Mesothelial cell of epicardium (in vitro differentiated cells): ENCODE measurements at places on chromosomes 12 and 14. TPM values are rescaled to one million over a fixed set of nuclear protein-coding genes. Genes with fewer than 3 reads are reported as not detected.

DNA sequence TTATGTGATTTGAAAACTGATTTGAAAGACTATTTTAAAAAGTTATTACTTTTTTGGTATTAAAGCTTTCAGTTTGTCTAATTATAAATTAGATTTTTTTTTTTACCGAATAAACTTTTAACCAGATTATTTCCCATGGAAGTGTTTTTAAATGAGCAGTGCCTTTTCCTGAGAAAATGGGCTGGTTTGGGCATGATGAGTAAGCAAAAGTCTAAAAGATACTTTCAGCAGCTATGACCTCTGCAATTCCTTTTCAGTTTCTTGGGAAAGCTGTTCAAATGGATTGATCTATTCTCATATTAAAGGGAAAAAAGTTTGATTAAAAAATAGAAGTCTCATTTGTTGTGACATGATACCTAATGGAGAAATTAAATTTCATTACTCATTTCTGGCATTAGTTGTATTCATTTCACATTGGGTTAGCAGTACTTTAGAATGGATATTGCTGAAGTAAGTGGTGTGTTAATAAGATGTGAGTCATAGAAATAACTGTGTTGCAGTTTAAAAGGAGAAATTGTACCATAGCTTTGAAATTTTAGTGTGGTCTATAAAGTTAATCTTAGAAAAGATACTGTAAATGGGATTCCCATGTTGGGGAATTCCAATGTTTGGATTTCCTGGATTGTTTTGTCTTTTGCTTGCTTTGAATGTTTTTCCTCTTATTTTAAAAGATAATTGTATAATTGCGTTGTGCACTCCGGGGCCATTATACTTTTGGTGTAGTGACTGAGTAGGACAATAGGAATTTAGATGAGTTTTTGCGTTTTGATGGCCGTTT, 21.0 kb downstream of the KTN1 start:
- peaks cover 30% of the 10 kb centered on the region for H3K36me3 ChIP-seq
- H3K27ac ChIP-seq = peak overlapping the region; percentile 32
- no peaks in the 10 kb centered on the region for H3K4me1 ChIP-seq
- H3K4me3 ChIP-seq = no peak overlapping the region

- no peaks in the 10 kb centered on the region for H3K36me3 ChIP-seq
- H3K27me3 ChIP-seq = no peaks in the 10 kb centered on the region
- no peak overlapping the region for H3K4me3 ChIP-seq
Measured at GRCh38 chr12:67534681-67535080, 113.9 kb upstream of the DYRK2 start.

DNA sequence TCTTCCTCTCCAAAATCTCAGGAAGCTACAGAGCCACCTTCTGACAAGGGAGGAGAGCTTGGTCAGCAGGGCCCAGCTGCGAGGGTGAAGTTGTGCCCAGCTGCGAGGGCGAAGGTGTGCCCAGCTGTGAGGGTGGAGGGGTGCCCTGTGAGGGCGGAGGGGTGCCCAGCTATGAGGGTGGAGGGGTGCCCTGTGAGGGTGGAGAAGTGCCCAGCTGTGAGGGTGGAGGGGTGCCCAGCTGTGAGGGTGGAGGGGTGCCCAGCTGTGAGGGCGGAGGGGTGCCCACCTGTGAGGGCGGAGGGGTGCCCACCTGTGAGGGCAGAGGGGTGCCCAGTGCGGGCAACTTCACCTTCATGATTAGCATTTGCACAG, 20.4 kb upstream of the TTC7B start:
- H3K27ac ChIP-seq = no peak overlapping the region
- peaks cover 3% of the 10 kb centered on the region for H3K4me1 ChIP-seq
- peaks cover 2% of the 10 kb centered on the region for H3K27me3 ChIP-seq
- H3K4me3 ChIP-seq = no peak overlapping the region
- no peak for DNase-seq

DNA sequence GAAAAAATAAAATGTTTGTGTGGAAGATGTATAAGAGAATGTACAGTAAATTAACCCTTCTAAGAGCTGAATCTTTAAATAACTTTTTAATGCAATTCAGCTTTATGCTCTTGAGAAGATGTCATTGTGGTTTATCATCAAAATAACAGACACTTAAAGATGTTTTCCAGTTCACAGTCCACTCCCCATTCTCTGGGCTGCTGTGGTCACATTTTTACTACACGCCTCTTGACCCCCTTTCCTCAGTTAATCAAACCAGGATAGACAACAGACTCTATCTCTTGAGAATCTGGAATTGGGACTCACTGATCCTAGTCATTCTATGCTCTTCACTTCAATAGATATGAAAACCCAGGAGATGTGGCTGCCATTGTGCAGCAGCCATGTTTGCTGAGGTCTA, 24.7 kb upstream of the OR6J1 start:
- H3K4me3 ChIP-seq = no peak overlapping the region
- H3K27ac ChIP-seq = no peak overlapping the region
- H3K27me3 ChIP-seq = peaks cover 9% of the 10 kb centered on the region
- DNase-seq = no peak

DNA sequence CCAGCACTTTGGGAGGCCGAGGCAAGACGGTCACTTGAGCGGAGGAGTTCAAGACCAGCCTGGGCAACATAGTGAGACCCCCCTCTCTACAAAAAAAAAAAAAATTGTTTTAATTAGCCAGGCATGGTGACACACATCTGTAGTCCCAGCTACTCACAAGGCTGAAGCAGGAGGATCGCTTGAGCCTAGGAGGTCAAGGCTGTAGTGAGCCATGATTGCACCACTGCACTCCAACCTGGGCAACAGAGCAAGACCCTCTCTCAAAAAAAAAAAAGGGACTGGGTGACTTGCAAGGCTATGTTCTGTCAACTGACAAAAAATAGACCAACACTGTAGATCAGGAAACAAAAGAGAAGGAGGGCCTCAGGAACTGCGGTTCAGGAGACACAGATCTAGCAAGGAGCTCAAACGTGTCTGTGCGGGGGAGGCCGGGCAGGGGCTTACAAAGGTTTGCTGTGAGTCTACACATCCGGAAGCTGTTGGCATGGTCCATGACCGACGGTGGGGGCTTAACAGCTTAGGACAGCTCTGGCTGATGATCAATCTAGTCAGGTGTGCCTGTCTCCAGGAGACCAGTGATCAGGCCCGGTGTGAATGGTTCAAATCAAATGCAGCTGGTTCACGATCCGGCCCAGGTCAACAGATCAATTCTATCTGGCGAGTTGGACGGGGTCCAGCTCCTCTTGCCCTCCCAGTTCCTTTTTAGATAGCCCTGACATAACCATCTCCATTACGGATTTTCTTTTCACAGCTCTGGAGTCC, 31.7 kb upstream of the INF2 start:
- H3K4me3 ChIP-seq = no peak overlapping the region
- H3K36me3 ChIP-seq = peaks cover 3% of the 10 kb centered on the region
- no peak for DNase-seq
- peaks cover 5% of the 10 kb centered on the region for H3K27me3 ChIP-seq
- H3K27ac ChIP-seq = no peak overlapping the region

Gene RHOJ
- total RNA-seq = 12.3 to 15.7 TPM (median 15.2 TPM) in 3 replicates

- no peak overlapping the region for H3K27ac ChIP-seq
- DNase-seq = no peak
- H3K4me1 ChIP-seq = no peaks in the 10 kb centered on the region
- no peaks in the 10 kb centered on the region for H3K36me3 ChIP-seq
- H3K27me3 ChIP-seq = peaks cover 7% of the 10 kb centered on the region
Measured at GRCh38 chr12:59182658-59183455, 262.6 kb upstream of the LRIG3 start.

Gene GDF11
- total RNA-seq = 17.0 to 18.7 TPM (median 18.1 TPM) in 3 replicates

- no peak overlapping the region for H3K4me3 ChIP-seq
- no peak for DNase-seq
- H3K27ac ChIP-seq = no peak overlapping the region
- H3K27me3 ChIP-seq = no peaks in the 10 kb centered on the region
Measured at GRCh38 chr14:52043690-52044089, 25.2 kb downstream of the NID2 start.

Gene CPNE8
- 5.6 to 8.8 TPM (median 8.1 TPM) in 3 replicates for total RNA-seq

- H3K27ac ChIP-seq = peak overlapping the region; percentile 10
- DNase-seq = no peak
- no peak overlapping the region for H3K4me3 ChIP-seq
- H3K27me3 ChIP-seq = no peaks in the 10 kb centered on the region
- H3K4me1 ChIP-seq = peaks cover 24% of the 10 kb centered on the region
Measured at GRCh38 chr14:95538801-95539509, 4.1 kb downstream of the GLRX5 start.

DNA sequence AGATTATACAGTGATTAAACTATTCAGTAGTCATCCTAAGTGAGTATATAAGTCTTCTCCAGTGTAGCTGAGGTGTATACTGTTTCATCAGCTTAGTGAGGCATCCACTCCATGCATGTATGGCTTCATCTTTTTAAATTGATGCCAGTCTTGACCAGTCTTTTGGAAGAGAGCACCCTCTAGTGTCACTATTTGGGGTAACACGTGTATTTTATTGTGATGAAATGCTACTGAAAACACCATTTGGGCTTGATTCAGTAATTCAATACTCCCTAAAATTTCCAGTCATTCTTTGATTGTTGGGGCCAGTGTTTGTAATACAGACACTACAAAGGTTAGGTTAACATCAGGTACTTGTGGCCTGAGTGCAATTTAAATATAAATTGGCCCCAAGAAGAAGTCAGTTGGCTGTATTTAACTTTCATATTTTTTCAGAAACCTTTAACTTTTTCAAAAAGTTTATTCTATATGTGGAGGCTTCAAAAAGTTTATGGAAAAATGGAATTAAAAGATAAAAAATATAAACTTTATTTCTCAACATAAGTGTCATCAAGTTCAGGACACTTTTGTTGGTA, 35.3 kb downstream of the MIPOL1 start:
- H3K27ac ChIP-seq = no peak overlapping the region
- H3K36me3 ChIP-seq = peaks cover 2% of the 10 kb centered on the region
- H3K4me3 ChIP-seq = no peak overlapping the region
- DNase-seq = no peak
- no peaks in the 10 kb centered on the region for H3K4me1 ChIP-seq

Gene SLC5A8
- total RNA-seq = not detected in 3 replicates

DNA sequence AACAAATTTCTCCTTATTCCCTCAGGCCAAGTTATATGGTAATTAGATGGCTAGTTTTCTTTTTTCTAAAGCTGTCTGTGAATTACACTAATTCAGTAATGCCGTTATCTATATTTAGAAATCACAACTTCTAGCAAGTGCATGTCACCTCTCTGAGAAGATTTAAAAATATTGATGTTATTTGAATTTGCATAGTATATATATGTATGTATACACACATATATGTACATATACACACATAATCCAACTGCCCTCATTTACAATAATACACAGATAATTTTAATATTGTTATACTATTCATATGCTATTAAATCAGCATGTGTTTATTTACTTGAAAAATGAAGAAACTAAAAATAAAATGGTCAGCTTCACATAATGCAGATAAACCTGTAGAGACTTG, 563.9 kb downstream of the SLC16A7 start:
- no peak for DNase-seq
- no peaks in the 10 kb centered on the region for H3K27me3 ChIP-seq
- no peak overlapping the region for H3K4me3 ChIP-seq
- no peaks in the 10 kb centered on the region for H3K36me3 ChIP-seq
- no peak overlapping the region for H3K27ac ChIP-seq
- peaks cover 2% of the 10 kb centered on the region for H3K4me1 ChIP-seq

Gene SPTB
- total RNA-seq = 8.1 to 9.0 TPM (median 8.9 TPM) in 3 replicates

DNA sequence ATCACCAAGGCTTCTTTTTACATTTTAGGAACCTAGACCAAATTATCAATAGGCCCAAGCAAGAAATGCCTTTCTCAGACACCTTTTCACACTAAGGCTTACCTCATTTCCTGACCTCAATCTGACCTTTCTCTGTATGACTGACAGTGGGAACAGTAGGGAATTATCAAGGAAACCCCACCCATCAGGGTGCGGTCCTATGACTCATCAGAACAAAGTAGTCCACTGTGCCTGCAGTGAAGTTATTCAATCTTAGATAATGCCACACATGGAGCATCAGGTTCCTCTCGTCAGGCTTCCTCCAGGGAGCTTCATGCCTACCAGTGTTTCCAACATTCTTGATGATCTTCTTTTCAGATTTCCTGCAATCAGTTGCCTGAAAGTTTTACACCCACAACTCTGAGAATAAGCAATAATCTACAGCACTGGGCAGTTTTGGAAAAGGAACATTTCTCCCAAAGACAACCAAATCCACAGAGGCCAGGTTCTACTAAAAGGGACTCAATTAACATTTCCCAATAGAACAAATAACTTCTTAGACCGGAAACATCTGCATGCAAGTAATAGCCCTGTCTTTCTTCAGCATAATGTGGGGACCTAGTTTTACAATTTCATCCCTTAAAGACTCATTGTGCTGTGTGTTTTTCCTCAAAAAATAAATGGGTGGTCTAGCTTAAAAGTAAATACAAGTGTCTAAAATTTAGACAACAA, 35.9 kb upstream of the TMTC2 start:
- H3K27me3 ChIP-seq = no peaks in the 10 kb centered on the region
- no peak overlapping the region for H3K27ac ChIP-seq
- DNase-seq = no peak
